ENCODE measurements at places on chromosomes 11 and 22. TPM values are rescaled to one million over a fixed set of nuclear protein-coding genes. Genes with fewer than 3 reads are reported as not detected.

The BEST1 gene
- 0.35 TPM for total RNA-seq

The OR5A1 gene
- total RNA-seq = 0.03 TPM

GRCh38 chr11:68002938-68003845 lies 705 bp downstream of the UNC93B1 start:
- H3K4me1 ChIP-seq = peaks cover 4% of the 10 kb centered on the region
- H3K27ac ChIP-seq = no peak overlapping the region
- peak; percentile 70 for DNase-seq
- no peaks in the 10 kb centered on the region for H3K36me3 ChIP-seq
- H3K27me3 ChIP-seq = no peaks in the 10 kb centered on the region
- H3K4me3 ChIP-seq = peak overlapping the region; percentile 75

The KRTAP5-7 gene
- total RNA-seq = not detected

- DNase-seq = peak; percentile 69
- H3K27me3 ChIP-seq = peaks cover 53% of the 10 kb centered on the region
- H3K27ac ChIP-seq = no peak within 1 kb of the TSS
- H3K4me1 ChIP-seq = peaks cover 6% of the 10 kb centered on the region
Observed at GRCh38 chr22:24494528-24495364, at the start of gene UPB1. TSS of gene UPB1 (plus strand) at chr22:24495332. CDS start at chr22:24495404, 72 bp downstream.

DNA sequence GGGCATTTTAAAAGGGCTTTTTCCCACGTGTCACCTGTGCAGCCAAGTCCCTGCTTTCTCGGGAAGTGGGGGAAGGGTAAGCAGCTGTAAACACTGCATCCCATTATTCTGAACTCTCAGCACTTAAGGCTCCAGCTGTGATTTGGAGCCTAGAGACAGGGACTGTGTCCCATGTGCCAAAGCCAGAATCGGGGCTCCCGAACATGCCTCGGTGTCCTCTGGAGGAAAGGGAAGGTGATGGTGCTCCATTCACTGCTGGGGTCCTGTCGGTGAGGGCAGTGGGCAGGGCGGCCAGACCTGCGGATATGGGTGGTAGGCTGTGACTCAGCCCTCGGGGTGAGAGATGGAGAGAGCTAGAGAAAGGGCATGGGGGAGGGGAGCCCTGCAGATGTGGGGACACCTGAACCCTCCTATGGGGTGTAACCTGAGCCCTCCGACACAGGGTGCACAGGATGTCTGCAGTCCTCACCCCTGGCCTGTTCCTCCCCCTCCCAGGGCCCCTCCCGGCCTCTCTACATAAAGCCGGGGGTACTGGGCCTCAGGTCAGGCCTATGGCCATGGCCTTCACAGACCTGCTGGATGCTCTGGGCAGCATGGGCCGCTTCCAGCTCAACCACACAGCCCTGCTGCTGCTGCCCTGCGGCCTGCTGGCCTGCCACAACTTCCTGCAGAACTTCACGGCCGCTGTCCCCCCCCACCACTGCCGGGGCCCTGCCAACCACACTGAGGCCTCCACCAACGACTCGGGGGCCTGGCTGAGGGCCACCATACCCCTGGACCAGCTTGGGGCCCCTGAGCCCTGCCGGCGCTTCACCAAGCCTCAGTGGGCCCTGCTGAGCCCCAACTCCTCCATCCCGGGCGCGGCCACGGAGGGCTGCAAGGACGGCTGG lies 31.8 kb downstream of the CAPN1 start:
- DNase-seq = peak; percentile 95
- H3K27me3 ChIP-seq = no peaks in the 10 kb centered on the region
- peak overlapping the region; percentile 41 for H3K4me3 ChIP-seq
- H3K4me1 ChIP-seq = peaks cover 37% of the 10 kb centered on the region

The ZP1 gene
- not detected for total RNA-seq

DNA sequence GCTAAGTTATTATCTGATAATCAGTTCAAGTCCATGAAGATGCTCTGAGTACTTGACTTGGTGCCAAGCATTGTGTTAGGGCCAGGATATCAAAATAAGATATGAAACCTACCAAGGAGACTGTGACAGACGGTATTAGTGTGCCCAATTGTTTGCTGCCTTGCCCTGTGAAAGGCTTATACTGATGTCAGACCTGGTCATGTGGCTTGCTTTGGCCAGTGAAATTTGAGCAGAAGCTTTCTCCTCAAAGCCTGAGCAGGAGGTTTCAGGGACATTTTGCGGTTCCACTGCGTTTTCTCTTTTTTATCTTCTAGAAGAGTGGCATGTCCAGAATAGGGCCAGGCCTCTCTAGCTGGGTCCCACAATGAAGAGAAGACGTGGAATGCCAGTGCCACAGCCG lies 15.8 kb upstream of the PKNOX2 start:
- H3K27ac ChIP-seq = no peak overlapping the region
- no peaks in the 10 kb centered on the region for H3K36me3 ChIP-seq
- no peak for DNase-seq
- no peak overlapping the region for H3K4me3 ChIP-seq
- peaks cover 22% of the 10 kb centered on the region for H3K4me1 ChIP-seq

DNA sequence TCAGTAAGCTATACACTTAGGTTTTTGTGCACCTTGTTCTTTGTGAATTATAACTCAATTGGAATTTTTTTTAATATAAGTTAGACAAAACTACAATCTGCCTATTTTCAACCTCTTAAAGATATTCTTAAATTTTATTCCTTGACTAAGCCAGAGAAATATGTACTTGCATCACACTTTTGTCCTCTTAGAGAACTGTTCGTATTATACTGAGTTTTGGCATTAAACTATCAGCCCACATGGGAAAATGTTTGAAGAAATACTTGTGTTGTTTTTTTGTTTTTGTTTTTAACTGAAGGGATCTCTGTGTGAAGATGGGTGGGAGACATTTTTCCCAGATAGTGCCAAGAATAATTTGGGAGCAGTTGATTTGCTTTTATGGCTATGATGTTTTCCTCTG lies 25.3 kb downstream of the CEP295 start:
- no peaks in the 10 kb centered on the region for H3K27me3 ChIP-seq
- peaks cover 23% of the 10 kb centered on the region for H3K36me3 ChIP-seq
- no peak for DNase-seq
- H3K4me3 ChIP-seq = no peak overlapping the region
- H3K27ac ChIP-seq = no peak overlapping the region

The OR51B4 gene
- not detected for total RNA-seq

GRCh38 chr22:31768422-31769059 lies 14.7 kb downstream of the DEPDC5 start:
- H3K4me1 ChIP-seq = no peaks in the 10 kb centered on the region
- no peak overlapping the region for H3K27ac ChIP-seq
- DNase-seq = no peak
- H3K36me3 ChIP-seq = peaks cover 25% of the 10 kb centered on the region

GRCh38 chr22:25213221-25213620 lies 6.2 kb upstream of the CRYBB2 start:
- no peaks in the 10 kb centered on the region for H3K27me3 ChIP-seq
- no peak for DNase-seq
- H3K36me3 ChIP-seq = no peaks in the 10 kb centered on the region
- H3K4me1 ChIP-seq = no peaks in the 10 kb centered on the region

GRCh38 chr11:102316346-102316904 lies 859 bp upstream of the BIRC3 start:
- H3K4me3 ChIP-seq = no peak overlapping the region
- no peak for DNase-seq
- no peak overlapping the region for H3K27ac ChIP-seq
- no peaks in the 10 kb centered on the region for H3K36me3 ChIP-seq
- peaks cover 4% of the 10 kb centered on the region for H3K27me3 ChIP-seq

GRCh38 chr11:45927684-45928413 lies 5.4 kb downstream of the LARGE2 start:
- no peaks in the 10 kb centered on the region for H3K36me3 ChIP-seq
- H3K27ac ChIP-seq = no peak overlapping the region
- no peaks in the 10 kb centered on the region for H3K27me3 ChIP-seq
- DNase-seq = no peak

The DRD4 gene
- 1.0 TPM for total RNA-seq

The GUCY1A2 gene
- total RNA-seq = 1.4 TPM

- H3K36me3 ChIP-seq = peaks cover 3% of the 10 kb centered on the region
- H3K27ac ChIP-seq = no peak overlapping the region
- H3K4me1 ChIP-seq = no peaks in the 10 kb centered on the region
- no peak for DNase-seq
- no peaks in the 10 kb centered on the region for H3K27me3 ChIP-seq
Observed at GRCh38 chr11:37026326-37026725, 428.3 kb upstream of the RAG2 start.

GRCh38 chr11:57536947-57537619 lies at the start of gene SMTNL1:
TSS of gene SMTNL1 (plus strand) at chr11:57537595. CDS start at chr11:57542643, 5,048 bp downstream.
- H3K27ac ChIP-seq = no peak within 1 kb of the TSS
- H3K4me1 ChIP-seq = peaks cover 7% of the 10 kb centered on the region
- peak; percentile 54 for DNase-seq

DNA sequence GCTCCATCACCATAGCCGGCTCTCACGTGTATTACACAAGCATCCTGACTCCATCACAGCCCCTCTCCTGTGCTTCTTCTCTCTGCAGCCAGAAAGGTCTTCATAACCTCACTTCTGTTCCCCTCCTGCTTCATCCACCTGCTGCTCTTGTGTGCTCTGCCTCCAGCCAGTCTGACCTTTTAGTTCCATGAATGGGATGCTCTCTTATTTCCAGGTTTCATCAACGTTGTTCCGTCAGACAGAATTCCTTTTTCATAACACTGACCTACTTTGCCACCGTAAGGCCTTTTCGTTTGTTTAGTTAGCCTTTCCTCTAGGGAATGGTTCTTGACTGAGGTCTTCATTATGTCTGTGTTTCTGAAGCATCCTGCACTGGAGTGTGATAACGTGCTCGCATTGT lies 18.8 kb downstream of the GRAMD1B start:
- DNase-seq = no peak
- H3K4me1 ChIP-seq = peaks cover 19% of the 10 kb centered on the region
- no peak overlapping the region for H3K27ac ChIP-seq
- H3K36me3 ChIP-seq = no peaks in the 10 kb centered on the region
- no peaks in the 10 kb centered on the region for H3K27me3 ChIP-seq

DNA sequence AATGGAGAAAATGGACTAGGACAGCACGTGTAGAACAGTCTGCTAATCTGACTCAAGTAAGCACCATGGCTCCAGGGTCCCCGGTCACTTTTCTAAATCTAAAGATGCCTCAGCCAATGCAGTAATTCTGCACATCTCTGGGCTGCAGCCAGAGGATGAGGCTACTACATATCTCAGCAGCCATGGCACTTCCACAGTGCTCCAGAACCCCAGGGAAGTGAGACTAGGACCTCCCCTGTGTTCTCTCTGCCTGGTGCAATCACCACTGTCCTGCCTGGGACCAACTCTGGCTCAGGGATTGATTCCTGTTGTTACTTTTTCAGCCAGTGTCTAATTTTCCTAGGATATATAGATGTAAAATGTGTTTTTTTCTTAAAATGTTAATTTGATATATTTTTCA lies 129.4 kb upstream of the TOP3B start:
- peaks cover 10% of the 10 kb centered on the region for H3K4me1 ChIP-seq
- no peaks in the 10 kb centered on the region for H3K36me3 ChIP-seq
- no peak overlapping the region for H3K4me3 ChIP-seq
- no peak for DNase-seq
- H3K27ac ChIP-seq = no peak overlapping the region

The FBLN1 gene
- total RNA-seq = 137 TPM

DNA sequence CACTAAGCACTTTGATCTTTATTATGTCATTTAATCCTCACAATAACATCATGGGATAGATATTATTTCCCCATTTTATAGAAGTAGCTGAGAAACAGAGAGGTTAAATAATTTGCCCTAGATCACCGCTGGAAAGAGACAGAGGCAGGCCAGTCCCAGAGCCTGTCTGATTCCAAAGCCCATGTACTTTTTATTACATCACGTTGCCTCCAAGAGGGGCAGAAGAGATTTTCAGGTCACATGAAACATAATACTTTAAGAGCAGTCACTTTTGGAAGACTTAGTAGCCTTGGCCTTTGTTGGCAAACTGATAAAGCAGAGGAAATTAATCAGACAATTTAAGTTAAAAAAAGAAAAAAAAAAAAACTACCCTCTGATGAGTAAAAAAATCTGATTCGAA lies 200.2 kb upstream of the ARHGAP20 start:
- H3K27me3 ChIP-seq = no peaks in the 10 kb centered on the region
- no peaks in the 10 kb centered on the region for H3K4me1 ChIP-seq
- H3K36me3 ChIP-seq = no peaks in the 10 kb centered on the region
- H3K27ac ChIP-seq = no peak overlapping the region
- DNase-seq = no peak
- no peak overlapping the region for H3K4me3 ChIP-seq

- no peak overlapping the region for H3K4me3 ChIP-seq
- no peaks in the 10 kb centered on the region for H3K36me3 ChIP-seq
- no peaks in the 10 kb centered on the region for H3K27me3 ChIP-seq
- H3K27ac ChIP-seq = no peak overlapping the region
- peak; percentile 25 for DNase-seq
Observed at GRCh38 chr11:94926698-94927237, 46.6 kb downstream of the CWC15 start.

The NEAT1 gene
- 7.2 TPM for total RNA-seq

- peaks cover 3% of the 10 kb centered on the region for H3K36me3 ChIP-seq
- no peaks in the 10 kb centered on the region for H3K27me3 ChIP-seq
- no peak for DNase-seq
- no peak overlapping the region for H3K4me3 ChIP-seq
- peaks cover 12% of the 10 kb centered on the region for H3K4me1 ChIP-seq
Observed at GRCh38 chr11:121067026-121067425, 34.0 kb upstream of the TECTA start.

The UPK3A gene
- 0.89 TPM for total RNA-seq

The SLC22A12 gene
- not detected for total RNA-seq

The NOX4 gene
- 2.6 TPM for total RNA-seq

The TEX54 gene
- total RNA-seq = not detected

The ANO3 gene
- total RNA-seq = not detected

DNA sequence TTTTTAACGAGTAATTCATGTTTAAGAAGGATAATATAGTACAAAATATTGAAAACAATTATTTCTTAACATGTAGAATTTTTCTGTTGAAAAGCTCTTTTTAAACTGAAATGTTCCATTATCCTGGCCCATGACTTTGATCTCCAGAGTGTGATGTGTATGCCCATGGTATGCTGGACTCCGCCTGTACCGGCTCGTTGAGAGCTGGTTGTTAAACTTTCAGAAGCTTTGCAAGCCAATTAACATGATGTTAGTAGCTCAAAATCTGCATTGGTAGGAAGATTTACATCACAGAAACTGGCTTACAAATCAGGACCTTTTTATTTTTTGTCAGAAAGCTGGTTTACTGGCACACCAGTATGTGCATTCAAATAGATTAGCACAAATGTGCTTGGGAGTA lies 15.0 kb downstream of the SIK2 start:
- no peaks in the 10 kb centered on the region for H3K36me3 ChIP-seq
- no peak for DNase-seq
- no peaks in the 10 kb centered on the region for H3K4me1 ChIP-seq
- no peak overlapping the region for H3K4me3 ChIP-seq
- H3K27me3 ChIP-seq = no peaks in the 10 kb centered on the region

The ZNRF3 gene
- 28.9 TPM for total RNA-seq

- 0 out of 2 replicates have a peak overlapping the region, but pooled peaks have one; percentile 39 for H3K27ac ChIP-seq
- H3K27me3 ChIP-seq = no peaks in the 10 kb centered on the region
- no peaks in the 10 kb centered on the region for H3K36me3 ChIP-seq
Observed at GRCh38 chr11:131888230-131888855, 517.9 kb downstream of the NTM start.
